ENCODE measurements at places on chromosomes 5 and 9.

GRCh38 chr9:33320568-33321261 is 30.4 kb downstream of the NFX1 start:
- DNase-seq: no peak

- DNase-seq: no peak
These were observed 8.4 kb downstream of the TRAF1 start for GRCh38 chr9:120917929-120918762.

GRCh38 chr9:130239363-130239695 is 26.2 kb upstream of the HMCN2 start:
- DNase-seq: no peak

- DNase-seq: peak; percentile 26
These were observed 68.8 kb upstream of the PPP2R2B start for GRCh38 chr5:146947181-146947941.

- no peak for DNase-seq
These were observed 244.8 kb upstream of the IRX2 start for GRCh38 chr5:2996248-2996647.

GRCh38 chr9:113853333-113853732 is 22.8 kb upstream of the ZNF618 start:
- peak; percentile 20 for DNase-seq

Measured in MM.1S (cell line).